ENCODE measurements at places on chromosomes 4 and X.

DNA sequence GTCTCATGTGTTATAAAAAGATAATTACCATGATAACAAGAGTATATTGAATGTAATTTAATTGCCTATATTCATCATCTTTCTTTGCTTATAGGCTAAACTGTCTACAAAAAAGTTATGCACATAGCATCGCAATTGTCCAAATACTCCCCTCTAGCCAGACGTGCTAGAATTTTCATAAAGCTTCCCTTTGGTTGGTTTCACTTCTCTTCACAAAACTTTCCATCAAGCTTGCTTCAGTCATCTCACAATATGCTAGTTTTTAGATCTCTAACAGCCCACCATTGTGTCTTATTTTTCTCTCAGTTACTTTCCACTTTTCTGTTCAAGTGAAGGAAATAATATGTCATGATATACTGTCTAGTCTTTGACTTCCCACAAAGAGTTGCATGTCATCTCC is 448.3 kb upstream of the SPANXN1 start:
- no peak for DNase-seq

- DNase-seq: no peak
These were observed 13.0 kb downstream of the NR3C2 start for GRCh38 chr4:148429206-148429605.

GRCh38 chrX:67731061-67731460 is 187.2 kb downstream of the AR start:
- no peak for DNase-seq

GRCh38 chrX:139518475-139518874 is 12.1 kb upstream of the F9 start:
- no peak for DNase-seq

DNA sequence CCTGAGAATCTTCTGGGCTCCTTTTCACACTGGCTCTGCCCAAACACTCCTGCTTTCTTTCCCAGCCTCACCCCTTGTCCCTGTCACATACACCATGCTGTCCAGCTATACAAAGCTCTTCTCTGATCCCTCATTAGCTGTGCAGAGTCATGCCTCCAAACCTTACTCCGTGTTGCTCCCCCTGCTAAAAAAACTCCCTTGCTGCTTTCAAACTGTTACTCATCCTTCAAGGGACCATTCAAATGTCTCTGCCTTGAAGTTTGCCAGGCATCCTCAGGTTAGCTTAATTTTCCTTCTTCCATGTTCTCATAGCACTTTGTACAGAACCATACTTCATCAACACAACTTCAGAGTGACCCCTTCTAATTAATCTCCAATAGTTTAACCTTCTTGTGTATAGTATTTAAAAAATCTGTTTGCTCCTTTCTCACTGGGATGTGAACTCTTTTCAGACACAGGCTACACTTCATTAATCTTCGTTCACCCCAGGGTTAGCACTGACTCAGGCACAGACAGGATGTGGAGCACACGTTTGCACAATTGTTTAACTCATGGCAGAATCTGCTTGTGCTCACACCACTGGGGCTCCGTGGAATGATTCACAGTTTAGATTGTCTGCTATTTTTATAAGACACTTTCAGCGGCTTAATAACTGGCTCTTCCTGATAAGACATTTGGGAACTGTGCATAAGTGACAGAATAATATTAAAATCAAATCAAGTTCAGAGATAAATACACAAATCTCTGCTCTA is 21.4 kb upstream of the SEL1L3 start:
- peak; percentile 34 for DNase-seq

GRCh38 chrX:3142259-3143042 is 101.2 kb downstream of the ARSF start:
- no peak for DNase-seq

GRCh38 chr4:3520796-3521600 is 11.2 kb downstream of the LRPAP1 start:
- DNase-seq: no peak

GRCh38 chrX:42020225-42020624 is 96.9 kb upstream of the CASK start:
- no peak for DNase-seq

GRCh38 chr4:1340861-1341260 is 6.1 kb upstream of the UVSSA start:
- DNase-seq: no peak

DNA sequence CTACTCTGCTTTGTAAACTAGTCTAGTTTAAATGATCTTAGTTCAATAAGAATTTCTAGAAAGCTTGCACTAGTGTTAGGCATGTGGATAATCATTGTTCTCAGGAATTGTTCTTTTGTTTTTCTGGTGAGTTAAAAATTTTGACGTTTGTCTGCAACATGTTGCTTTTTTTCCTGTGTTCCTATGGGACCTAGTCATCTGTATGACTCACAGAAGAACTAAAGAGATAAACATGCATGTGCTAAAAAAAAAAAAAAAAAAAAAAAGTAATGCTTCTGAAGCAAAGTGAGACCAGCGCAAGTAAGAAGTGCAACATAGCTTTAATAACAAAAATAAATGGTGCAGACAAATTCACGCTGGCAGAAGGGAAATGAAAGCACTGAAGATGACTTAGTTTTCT is 471.2 kb downstream of the IQCM start:
- peak; percentile 3 for DNase-seq

- no peak for DNase-seq
These were observed 124.2 kb downstream of the ARHGAP6 start for GRCh38 chrX:11541510-11541909.

- DNase-seq: no peak
These were observed 320.4 kb upstream of the KLF3 start for GRCh38 chr4:38343608-38344007.

DNA sequence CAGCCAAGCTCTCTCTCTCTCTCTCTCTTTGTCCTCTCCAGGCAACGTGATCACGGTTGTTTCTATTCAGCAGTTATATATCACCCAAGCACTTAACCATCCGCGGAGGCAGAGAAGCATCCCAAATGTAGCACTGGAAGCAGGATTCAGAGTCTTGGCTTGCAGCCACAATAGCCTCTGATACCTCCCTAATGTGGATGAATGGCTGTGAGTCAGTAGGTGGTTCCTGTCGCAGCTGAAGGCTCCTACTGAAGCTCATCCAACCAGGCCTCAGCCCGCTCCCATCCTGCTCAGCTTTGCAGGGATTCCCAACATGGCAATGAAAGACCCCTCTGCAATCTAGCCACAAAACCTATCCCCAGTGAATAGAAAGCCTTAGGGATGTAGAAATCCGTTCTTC is 5.1 kb downstream of the HS6ST2 start:
- no peak for DNase-seq

- DNase-seq: no peak
These were observed 24.7 kb downstream of the CUL4B start for GRCh38 chrX:120536061-120536460.

DNA sequence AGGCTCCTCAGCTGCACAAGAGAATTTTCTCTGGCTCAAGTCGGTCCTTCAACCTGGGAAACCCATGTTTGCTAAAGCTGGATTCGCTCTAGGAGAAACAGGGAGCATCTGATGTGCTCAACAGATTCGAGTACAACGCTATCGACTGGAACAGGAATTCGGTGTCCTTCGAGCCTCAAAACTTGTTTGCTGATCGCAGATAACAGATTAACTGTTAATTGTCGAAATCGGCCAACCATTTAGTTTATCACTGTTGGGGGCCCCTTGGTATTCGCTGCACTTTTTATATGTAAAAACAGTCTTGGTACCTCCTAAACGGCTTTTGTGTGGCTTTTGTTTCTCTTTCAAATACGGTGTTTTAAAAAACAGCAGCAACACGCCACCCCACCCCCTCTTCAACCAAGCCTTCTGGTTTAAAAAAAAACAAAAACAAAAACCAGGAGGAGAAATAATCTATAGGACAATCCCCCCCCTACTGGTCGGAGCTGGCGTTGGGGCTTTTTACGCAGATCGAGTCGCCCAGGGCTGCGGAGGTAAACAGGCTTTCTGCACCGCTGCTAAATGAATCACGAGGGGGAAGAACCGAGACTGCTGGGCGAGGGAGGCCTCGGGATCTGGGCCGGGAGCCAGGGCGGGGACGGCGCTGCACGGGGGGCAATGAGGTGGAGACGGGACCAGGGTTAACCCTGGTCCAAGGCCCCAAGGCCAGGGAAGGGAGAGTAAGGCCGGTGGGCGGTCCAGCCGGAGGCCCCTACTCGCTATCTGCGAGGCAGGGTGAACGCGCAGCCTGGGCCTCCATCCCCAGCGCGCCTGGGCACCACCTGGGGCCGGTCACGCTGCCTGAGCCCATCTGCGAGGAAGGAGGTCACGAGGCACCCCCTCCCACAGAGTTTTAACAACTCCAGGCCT is 71.7 kb upstream of the BCOR start:
- DNase-seq: peak; percentile 25

DNA sequence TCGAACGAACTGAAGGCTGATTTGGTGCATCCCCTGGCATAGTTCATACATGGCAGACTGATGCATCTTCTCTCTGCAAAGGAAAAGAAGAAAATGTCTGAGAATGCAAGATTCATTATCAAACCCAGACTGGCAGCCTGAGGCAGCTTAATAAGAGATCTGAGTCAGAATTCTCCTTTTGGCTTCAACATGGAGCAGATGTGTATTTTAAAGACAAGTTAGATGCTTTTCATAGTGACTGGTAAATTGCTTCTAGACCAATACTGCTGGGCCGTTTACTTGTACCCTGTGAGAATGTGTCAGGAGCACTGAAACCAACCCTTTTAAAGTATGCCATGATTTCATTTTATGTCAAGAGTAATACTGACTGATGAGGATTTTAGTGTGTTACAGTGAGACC is 322.0 kb downstream of the NR3C2 start:
- no peak for DNase-seq

- no peak for DNase-seq
These were observed 23.6 kb upstream of the SPON2 start for GRCh38 chr4:1195891-1196401.

DNA sequence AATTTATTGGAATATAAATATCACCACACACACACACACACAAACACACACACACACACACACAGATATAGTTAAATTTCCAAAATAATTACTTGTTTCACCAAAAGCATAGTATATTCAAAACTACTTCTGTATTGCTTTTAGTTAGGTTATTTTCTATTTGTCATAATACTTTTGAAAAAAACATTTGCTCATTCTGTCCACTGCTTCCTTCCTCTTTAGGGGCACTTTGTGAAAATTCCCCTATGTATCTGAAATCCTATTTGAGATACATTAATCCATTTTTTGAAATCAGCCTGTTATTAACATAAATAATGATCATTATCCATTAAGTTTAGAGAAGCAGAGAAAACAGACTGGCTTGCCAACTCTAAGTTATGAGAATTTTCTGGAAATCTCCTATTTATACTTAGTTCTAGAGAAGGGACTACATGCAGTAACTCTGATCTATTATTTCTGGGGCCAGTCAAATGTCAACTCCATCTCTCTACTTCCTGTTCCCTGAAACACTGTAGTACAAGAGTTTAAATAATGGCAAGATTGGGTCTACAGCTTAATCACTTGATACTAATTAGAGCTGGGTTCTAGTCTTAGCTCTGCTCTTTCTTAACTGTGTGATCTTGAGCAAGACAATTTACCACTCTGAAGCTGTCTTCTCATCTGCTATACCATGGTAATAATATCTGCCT is 54.4 kb upstream of the GPR174 start:
- DNase-seq: no peak

GRCh38 chr4:113979905-113980615 is 613 bp upstream of the ARSJ start:
- no peak for DNase-seq

- no peak for DNase-seq
These were observed 552.6 kb downstream of the PCDH19 start for GRCh38 chrX:99857455-99857854.

GRCh38 chr4:76342803-76343202 is 36.3 kb downstream of the STBD1 start:
- DNase-seq: no peak

DNA sequence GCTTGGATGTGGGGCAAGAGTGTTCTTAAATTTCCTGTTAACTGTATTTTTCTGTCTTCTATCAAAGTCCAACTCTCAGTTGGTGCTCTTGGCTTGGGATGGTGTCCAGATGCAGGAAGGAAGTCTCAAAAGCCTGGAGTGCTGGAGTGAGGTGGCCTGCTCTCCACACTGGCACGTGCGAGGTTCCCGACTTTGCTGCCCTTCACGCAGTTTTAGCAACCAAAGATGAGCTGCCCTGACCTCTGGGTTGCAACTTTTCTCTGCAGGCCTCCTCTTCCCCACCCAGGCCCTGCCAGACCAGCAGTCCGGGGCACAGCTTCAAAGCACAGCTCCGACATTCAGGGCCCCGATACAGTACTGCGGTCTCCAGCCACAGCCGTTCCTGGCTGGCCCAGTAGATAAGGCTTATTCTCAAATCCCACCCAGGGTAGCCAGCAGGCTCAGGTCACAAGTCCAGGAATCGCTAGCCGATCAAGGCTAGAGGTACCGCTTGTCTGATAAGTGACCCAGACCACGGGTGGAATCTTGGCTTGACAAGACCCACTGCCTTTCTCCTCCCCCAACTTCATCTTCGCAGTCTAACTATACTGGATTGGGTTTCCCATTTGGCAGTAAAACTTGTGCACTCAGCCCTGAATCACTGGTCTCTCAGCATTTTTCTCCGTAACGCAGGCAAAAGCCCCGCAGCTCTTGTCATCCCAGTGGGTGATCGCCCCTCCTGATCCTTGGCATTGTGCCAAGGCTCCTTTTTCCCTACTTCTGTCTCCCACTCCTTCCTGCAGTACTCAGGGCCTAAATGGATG is 21.8 kb upstream of the JADE1 start:
- no peak for DNase-seq

GRCh38 chr4:187687697-187688096 is 307.9 kb upstream of the ZFP42 start:
- no peak for DNase-seq

GRCh38 chr4:51850294-51850693 is 7.3 kb downstream of the DCUN1D4 start:
- no peak for DNase-seq

DNA sequence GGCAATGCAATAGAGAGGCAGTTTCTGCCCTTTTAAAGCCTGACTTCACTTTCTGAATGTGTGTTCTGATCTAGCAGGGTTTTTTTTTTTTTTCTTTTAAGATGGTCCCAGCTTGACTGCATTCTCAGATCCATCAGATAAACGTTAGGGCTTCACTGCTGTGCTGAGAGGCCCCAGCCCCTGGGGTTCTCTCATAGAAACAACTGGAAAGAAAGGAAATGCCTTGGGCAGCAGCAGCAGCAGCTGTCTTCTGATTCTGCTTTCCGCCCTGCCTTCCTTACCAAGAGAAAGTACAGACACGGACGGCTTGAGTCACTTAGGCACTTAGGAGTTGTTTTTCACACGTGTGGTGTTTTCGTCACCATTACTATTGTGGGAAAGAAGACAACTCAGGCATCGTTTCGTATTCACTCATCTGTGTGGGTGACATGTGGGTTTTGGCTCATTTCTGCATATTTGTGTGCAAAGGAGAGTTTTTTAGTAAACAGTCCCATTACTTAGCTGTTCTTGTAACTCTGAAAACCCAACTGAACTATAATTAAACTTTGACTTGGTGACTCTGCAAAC is 172.0 kb downstream of the PTTG2 start:
- DNase-seq: peak; percentile 62

All from AG08396 (cell line).